Stimulated activated CD8-positive, alpha-beta memory T cell treated with anti-CD3 and anti-CD28 coated beads, Interleukin-2, amount 100 ng/mL, for 48 hours (primary cell): ENCODE measurements at places on chromosomes 5 and 9.

DNA sequence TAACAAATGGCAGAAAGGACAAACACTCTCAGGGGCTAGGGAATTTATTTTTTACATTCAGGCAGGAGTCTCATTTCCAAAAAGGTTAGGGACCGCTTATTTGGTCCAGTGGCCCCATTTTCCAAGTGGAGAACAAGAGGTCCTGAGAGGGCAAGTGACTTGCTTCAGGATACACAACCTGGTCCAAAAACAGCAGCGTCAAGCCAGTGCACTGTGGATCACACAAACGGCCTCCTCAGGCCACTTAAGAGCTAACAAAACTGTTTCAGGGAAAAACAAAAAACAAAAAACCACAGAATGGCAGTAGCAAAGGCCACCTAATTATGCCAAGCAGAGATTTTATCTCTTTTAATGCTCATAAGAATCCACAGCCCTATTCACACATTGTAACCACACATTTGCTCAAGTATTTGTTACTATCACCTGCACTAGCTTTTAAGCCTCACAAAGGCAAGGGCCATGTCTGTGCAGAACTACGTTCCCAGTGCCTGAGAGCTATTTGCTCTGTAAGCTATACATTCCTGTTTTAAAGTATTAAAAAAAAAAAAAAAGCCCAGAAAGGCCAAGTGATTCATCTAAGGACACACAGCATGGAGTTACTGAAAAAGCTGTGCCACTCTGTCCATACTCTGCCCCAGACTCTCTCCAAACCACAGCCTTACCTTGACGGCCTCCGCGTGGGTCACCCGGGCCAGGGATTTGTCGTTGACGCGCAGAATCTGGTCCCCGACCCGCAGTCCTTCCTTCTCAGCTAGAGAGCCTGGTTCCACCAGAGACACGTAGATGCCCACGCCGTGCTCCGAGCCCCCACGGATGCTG lies 1.5 kb downstream of the WHRN start:
- DNase-seq, result no peak

DNA sequence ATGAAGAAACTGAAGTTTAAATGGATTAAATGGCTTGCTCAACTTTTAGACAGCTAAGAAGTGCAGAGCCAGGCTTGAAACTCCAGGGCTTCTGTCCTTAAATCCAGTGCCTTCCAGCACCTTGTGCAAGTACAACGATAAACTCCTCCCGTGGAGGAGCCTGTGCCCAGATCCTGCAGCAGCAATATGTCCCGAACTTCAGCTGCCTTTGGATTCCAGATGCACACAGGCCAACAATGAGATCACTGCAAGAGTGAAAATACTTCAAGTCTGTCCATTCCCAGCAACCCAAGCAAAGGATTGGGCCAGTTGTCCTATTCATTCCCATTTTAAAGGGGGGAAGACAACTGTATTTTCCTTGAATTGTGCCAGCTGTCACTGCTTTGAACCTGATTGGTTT lies 199.6 kb downstream of the CRB2 start:
- no peak for DNase-seq

DNA sequence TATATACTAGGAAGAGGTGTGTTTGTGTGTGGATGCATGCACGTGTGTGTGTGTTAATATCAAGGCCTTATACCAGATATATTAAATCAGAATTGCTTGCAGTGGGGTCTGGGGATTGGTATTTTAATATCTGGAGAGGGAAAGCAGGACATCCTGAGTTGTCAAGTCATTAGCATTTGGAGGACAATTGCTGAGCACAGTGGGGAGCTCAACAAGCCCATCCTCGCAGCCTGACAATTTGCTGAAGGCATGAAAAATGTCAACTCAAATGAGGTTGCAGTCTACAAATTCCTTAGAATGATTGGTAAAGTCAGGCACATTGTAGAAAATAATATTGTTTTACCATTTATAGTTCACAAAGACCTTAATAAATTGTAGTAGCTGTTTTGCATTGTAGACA lies 627.4 kb downstream of the LRRC70 start:
- no peak for DNase-seq

- DNase-seq, result no peak
Observed at GRCh38 chr9:35553670-35554543, 51.2 kb upstream of the TESK1 start.

GRCh38 chr9:135889564-135890189 lies 17.7 kb downstream of the CAMSAP1 start:
- no peak for DNase-seq

DNA sequence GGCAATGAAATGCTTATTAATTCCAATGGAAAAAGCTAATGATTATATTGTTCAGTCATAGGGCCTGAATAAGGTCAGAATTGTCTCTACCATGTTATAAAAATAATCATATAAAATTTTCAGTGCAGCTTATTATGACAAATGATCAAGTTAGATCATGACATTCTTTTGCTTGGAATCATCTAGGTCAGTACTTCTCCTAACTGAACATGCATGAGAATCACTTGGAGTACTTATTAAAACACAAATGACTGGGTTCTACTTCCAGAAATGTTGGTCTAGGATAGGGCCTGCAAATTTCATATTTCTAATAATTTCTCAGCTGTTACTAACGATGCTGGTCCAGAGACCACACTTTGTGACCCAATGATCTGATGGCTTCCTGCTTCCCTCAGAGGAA lies 806.0 kb upstream of the ZNF608 start:
- no peak for DNase-seq

DNA sequence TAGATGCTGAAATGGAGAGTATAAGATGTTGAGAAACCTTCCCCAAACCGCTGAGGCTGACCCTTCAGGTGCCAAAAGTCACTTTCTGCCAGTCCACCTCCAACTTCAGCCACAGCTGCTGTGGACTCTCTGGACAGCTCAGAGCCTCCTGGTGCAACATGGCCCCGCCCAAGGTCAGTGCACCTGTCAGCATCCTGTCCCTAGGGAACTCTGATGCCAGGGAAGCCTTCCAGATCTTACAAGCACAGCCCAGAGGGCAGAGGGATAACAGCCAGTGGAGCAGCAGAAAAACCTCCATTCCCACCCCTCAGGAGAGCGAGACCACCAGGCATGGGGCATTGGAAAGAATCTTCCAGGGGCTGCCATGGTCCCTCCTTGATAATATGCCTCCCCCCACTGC lies 10.5 kb upstream of the PTGES2 start:
- no peak for DNase-seq

DNA sequence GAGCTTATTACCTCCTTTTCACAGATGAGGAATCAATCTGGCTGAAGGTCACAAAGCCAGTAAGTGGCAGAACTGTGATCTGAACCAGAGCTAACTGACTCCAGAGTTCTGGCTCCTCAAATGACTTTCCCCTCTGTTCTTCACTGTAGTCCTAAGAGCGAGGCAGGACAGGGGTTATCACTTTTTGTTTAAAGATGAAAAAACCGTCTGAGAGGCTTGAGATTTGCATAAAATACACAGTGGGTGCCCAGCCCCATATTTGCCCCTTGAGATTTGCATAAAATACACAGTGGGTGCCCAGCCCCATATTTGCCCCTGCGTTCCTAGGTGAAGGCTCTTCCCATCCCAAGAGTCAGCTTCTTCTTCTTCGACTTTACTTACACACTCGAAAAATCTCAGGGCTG lies 667 bp downstream of the FBXO10 start:
- no peak for DNase-seq

DNA sequence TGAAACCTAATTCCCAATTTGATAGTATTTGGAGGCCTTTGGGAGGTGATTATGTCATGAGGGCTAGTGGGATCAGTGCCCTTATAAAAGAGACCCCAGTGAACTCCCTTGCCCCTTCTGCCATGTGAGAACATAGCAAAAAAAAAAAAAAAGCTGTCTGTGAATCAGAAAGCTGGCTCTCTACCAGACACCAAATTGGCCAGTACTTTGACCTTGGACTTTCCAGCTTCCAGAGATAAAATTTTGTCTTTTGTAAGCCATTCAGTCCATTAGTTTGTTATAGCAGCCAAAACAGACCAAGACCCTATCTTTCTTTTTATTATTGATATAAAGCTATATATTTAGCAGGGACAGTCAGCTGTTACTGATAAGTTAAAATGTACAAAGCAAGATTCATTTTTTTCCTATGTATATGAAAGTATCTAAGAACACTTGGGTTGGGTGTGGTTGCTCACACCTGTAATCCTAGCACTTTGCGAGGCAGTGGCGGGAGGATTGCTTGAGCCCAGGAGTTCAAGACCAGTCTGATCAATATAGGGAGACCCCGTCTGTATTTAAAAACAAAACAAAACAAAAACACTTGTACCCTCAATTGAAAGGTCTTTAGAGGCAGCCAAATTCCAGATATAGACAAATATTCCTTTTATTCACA lies 8.1 kb upstream of the C5orf24 start:
- no peak for DNase-seq

GRCh38 chr9:33795819-33796218 lies 458 bp downstream of the PRSS3 start:
- DNase-seq, result no peak

DNA sequence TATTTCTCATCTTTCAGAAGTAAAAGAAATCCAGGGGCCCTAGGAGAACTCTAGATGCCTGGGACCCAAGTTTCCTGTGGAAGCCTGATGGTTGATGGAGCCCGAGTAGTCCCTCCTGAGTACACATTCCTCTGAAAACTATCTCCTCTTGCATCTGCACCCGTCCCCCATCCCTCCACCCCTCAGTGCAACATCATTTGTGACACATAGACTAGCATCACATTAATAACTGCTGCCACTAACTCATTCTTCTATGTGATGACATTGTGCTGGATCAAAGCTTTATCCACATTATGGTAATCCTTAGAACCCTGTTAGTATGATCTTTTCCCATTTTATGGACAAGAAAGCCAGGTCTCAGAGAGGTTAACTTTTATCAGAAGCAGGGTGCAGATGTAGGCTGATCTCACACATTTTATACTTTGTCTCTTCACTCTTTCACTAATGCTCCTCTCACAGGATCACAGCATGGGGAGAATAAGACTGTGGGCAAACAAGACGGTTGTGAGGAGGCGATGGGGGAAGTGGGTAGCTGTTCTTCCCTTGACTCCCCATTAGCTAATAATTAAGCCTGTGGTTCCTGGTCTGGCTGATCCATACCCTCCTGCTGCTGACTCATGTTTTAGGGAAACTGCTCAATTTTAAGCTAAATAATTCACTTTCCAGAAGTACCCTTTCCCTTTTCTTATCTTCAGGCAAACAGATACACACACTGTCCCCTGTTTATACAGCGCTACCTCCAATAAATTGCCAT lies 3.9 kb upstream of the HK3 start:
- no peak for DNase-seq

DNA sequence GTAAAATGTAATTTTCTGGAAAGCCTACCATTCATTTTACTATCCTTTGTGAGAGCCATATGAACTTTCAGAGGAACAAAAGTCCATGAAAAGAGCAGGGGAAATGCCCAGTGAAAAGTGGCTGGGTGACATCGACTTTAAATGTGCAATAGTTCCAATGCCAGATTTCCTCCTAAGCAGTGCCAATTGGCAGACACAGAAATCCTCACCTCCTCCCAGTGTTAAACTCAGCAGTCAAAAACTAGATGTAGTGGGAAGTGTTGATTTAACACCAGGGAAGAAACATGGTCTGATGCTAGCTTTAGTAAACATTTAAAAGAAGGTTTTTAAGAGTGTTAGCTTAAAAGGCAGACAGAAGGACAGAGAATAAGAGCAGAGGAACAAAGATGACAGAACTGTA lies 2055.2 kb downstream of the MAT2B start:
- DNase-seq, result no peak

- no peak for DNase-seq
Observed at GRCh38 chr5:69042500-69042899, 51.3 kb upstream of the SLC30A5 start.

- no peak for DNase-seq
Observed at GRCh38 chr9:27227192-27227591, 69.8 kb downstream of the EQTN start.

DNA sequence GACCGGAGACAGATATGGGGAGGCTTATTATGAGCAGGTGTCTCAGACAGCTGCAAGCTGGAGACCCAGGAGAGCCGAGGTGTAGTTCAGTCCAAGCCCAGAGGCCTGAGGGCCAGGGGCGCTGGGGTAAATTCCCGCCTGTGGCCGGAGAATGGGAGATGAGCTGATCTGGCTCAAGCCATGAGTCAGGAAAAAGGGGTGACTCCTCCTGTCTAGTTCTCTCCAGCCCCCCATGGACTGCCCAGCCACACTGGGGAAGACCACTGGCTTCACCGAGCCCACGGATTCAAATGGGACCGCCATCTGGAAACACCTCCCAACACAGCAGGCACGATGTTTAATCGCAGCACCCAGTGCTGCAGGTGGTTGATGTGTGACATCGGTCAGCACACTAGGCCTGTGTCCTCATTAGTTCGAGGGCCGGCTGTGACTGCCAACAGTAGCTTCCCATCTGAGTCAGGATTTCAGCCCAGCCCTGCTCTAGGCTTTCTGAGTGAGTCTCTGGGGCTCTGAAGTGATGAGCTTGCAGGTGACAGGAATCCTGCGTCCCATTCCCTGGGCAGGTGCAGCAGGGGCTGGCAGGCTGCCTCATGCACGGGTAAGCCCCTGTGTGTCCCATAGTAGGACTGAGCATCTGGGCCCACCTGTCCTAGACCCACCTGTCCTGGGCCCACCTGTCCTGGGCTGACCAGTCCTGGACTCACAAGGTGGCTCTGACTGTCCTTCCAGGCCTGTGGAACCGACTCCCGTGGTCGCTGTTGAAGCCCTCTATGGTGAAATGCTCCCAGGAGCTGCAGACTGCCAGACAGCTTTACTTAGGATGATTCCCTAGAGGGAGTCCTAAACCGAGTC lies 49.7 kb downstream of the AHRR start:
- DNase-seq, result no peak

- no peak for DNase-seq
Observed at GRCh38 chr5:42514754-42515153, 91.5 kb downstream of the GHR start.

DNA sequence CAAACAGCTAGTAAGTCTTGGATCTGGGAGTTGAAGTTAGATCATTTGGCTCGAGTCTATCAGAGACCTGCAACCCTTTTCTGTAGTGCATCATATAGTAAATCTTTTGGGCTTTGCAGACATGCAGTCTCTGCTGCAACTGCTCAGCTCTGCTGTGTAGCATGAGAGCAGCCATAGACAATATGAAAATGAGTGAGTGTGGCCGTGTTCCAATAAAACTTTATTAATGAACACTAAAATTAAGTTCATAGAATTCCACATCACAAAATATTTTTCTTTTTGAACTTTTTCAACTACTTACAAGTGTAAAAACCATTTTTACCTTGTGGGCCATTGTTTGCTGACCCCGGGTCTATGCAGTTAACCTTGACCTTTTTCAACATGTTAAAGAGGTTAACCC lies 35.2 kb downstream of the ROPN1L start:
- no peak for DNase-seq

DNA sequence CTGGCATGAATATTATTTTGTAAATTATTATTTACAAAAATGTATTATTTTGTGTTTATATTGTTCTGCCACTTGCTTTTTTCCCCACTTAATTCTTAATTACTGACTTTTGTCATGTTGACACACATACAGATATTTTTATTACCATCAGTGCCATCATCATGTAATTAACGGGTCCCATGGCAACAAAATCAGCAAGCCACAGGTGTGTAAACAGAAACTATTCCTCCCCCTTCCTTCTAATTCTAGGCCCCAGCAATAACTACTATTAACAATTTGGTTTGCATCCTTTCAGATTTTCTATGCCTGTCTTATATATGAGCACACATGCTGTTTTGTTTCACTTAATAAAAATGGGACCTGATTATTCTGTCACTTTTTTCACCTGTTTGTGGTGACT lies 29.3 kb downstream of the CYFIP2 start:
- DNase-seq, result no peak

- no peak for DNase-seq
Observed at GRCh38 chr5:169013208-169013728, 287.7 kb downstream of the SLIT3 start.
